Amniotic stem cell (primary cell): ENCODE measurements at places on chromosomes 6 and 20.

GRCh38 chr20:23116311-23117089 is 30.4 kb upstream of the CD93 start:
- peak; percentile 41 for DNase-seq

- DNase-seq = no peak
Observed at GRCh38 chr6:17957498-17957897, 29.9 kb downstream of the KIF13A start.

DNA sequence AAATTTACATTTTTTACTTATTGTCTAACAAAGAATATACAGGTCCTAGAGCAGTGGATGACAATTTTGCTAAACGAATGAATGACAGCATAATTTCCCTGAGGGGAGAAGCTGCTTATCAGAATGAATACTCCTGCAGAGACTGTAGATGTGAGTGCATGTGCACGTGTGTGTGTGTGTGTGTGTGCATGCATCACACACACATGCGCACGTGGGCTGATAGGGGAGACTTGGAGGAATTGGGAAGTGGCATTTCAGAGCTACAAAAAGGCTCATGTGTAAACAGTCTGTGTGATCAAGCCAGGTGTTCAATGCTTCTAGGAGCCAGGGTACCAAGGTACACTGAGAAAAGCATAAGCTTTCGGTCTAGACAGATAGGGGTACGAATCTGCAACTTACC is 93.5 kb upstream of the SASH1 start:
- DNase-seq = no peak

DNA sequence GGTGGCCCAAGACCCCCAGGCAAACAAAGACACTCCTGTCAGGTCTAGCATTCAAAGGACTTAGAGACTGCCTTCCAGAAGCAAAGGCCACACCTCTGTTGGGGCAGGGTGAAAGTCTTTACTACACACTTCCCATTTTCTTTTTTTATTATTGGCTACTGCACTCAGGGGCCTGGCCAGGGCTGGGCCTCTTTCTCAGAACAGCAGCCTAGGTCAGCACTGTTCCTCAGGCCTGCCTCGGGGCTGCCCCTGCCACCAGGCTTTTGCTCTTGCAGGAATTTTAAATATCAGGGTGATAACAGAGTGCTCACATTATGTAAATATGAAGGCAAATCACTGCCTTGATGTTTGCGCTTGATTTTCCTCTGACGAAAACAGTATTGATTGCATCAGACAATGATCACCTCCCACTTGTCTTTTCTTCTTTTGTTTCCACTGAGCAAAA is 18.5 kb downstream of the GSTA4 start:
- no peak for DNase-seq

GRCh38 chr6:137145421-137145820 is 28.0 kb downstream of the IL22RA2 start:
- no peak for DNase-seq

- no peak for DNase-seq
Observed at GRCh38 chr6:31831350-31832215, 4.0 kb downstream of the HSPA1B start.
